ENCODE measurements at places on chromosomes 1 and 21.

- DNase-seq: no peak
Measured at GRCh38 chr1:234875953-234876855, 252.4 kb downstream of the TOMM20 start.

DNA sequence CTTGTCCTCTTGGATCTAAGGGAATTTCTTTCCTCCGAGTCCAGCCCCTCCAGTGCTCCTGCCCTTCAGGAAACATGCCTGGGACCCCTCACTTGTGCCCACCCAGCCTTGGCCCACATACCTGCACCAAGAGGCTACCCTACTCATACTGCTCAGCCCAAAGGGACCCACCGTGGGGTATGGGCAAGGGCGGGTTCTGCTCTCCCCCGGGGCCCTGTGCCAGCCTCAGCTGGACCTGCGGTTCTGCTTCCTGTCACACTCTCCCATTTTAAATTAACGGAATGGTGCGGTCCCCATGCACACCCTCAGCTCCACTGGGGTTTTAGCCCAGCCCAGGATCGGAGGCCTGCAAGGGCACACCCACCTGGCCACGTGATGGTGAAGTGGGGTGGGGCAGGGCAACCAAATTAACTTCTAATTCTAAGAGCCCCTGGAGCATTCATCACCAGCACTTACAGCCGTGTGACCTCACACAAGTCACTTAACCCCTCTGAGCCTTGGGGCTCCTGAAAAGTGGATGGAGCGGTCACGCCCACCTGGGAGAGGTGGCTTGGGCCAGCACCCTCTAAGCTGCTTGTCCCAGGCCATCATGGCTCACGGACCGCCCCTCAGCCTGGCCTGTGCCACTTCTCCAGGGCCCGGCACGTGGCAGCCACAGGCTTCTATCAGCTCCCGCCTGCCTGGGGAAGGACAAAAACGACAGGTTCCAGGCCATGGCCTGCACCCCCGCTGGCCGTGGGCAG, 28.3 kb downstream of the TP73 start:
- no peak for DNase-seq

DNA sequence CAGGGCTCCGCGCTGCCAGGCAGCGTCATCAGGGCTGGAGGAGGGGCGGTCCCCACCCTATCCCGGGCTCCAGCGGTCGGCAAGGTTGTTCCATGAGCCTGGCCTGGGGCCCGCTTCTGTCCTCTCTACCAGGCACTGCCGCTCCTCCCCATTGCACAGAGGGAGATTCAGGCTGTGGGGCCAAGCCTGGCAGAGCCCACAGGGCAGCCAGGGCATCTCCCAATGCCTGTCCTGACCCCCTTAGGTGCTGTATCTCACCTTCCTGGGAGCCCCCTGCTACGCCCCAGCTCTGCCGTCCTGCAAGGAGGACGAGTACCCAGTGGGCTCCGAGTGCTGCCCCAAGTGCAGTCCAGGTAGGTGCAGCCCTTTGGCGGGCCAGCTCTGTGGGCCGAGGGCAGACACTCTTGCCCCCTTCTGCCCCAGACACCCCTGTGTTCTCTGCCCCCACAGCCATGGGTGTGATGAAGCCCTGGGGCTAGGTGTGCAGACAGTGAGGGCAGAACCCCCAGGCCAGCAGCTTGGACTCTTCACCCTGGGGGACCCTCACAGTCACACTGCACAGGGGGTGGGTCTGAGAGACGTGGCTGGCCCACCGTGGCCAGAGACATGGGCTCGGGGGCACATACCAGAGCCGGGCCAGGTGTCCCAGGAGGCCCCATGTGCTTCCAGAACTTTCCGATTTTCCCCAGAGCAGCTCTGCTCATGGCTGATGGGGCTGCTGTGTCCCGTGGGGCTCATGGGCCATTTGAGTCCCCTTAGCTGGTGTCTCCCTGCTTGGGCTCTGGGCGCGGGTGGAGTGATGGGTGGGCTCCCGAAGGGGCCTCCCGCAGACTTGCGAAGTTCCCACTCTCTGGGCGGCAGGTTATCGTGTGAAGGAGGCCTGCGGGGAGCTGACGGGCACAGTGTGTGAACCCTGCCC, 1.6 kb downstream of the TNFRSF14 start:
- no peak for DNase-seq

GRCh38 chr1:25702101-25702775, 85.6 kb downstream of the MAN1C1 start:
- no peak for DNase-seq

GRCh38 chr1:211723273-211723672, 47.9 kb upstream of the NEK2 start:
- DNase-seq: no peak
